ENCODE measurements at places on chromosomes 12 and 14.

GRCh38 chr12:111034083-111034885 is 113.9 kb upstream of the MYL2 start:
- no peak for DNase-seq

DNA sequence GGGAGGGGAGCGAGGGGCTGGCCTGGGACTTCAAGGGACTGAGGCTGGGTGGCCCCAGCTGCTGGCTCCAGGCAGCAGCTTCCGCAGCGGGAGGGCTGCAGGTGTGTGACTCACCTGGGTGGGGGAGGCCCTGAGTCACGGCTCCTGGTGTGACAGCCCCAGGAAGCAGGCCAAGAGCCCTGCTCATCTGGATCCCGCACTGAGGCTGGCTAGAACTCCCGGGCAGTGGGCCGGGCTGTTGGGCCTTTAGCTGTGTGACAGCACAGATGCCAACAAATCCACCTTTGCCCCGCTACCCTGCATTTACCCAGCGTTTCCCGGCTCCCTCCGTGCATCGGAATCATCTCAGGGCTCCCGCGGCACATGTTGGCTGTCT is 180.0 kb upstream of the PRMT8 start:
- no peak for DNase-seq

DNA sequence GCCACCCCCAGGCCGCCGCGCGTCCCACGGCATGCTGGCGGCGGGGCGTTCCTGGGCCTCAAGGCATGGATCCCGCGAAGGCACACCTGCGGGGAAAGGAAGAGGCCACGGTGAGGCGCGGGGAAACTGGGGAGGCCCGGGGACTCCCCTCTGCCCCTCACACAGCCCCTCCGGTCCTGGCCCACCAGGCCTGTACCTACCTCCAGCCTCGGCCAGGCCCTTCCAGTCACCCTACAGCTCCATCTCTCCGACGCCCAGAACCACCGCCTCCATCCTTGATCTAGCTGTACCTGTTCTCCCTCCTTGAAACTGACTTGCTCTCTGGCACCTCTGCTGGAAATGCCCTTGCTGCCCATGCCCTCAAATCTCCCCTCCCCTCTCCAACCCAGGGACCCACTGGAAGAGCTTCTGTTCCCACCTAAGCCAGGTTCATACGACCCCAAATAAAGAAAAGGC is 1.7 kb downstream of the ANKRD9 start:
- no peak for DNase-seq

DNA sequence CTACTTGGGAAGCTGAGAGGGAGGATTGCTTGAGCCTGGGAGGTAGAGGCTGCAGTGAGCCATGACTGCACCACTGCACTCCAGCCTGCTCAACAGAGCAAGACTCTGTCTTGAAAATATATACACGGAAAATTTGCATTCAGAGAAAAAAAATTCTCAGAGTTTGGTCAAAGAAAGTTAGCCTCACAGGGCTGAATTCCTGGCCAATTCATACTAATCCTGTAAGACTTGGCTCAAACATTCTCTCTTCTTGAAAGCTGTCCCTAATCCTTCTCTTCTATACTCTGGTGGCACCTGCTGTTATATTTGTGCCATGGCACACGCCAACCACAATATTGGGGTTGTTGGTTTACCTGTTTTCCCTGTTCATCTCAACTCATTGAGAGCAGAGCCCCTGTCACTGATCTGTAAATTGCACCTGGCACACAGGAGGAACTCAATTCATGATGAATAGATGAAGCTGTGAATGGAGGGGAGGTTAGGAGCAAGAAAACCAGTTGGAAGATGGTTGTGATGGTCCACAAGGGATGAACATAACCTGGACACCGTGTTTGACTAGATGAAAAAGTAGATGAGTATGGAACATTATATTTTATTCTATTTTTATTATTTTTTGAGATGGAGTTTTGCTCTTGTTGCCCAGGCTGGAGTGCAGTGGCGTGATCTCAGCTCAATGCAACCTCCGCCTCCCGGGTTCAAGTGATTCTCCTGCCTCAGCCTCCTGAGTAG is 36.8 kb upstream of the SPTSSA start:
- no peak for DNase-seq

GRCh38 chr12:117538032-117538690 is 176.7 kb upstream of the NOS1 start:
- no peak for DNase-seq

- no peak for DNase-seq
Measured at GRCh38 chr12:72307229-72307628, 35.1 kb downstream of the TRHDE start.

DNA sequence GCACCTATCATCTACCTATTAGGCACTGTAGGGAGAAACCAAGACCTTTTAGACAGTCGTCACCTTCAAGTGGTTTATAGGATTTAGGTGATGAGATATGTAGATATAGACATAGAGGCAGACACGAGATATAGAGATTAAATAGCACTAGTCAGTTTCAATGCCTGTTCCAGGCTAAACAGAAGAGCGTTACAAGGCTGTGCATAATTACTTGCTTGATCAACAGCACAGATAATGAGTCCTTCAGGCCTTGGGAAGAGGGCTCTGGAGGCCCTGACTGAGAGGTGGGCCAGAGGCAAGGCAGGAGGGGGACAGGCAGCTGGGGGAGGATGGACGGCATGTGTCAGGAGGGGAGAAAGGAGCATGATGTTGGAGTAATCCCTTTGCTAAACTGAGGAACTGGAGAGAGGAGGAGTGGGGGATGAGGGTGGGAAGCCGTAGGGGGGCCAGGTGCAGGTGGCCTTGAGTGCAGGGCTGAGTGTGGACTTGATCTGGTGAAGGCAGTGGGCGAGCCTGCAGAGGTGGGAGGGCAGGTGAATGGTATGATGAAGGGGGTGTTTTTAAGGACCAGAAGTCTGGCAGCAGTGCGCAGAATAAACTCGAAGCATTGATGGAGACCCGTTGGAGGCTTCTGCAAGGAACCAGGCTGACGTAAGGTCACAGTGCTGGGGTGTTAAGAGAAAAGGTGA is 43.9 kb upstream of the ATP23 start:
- no peak for DNase-seq

DNA sequence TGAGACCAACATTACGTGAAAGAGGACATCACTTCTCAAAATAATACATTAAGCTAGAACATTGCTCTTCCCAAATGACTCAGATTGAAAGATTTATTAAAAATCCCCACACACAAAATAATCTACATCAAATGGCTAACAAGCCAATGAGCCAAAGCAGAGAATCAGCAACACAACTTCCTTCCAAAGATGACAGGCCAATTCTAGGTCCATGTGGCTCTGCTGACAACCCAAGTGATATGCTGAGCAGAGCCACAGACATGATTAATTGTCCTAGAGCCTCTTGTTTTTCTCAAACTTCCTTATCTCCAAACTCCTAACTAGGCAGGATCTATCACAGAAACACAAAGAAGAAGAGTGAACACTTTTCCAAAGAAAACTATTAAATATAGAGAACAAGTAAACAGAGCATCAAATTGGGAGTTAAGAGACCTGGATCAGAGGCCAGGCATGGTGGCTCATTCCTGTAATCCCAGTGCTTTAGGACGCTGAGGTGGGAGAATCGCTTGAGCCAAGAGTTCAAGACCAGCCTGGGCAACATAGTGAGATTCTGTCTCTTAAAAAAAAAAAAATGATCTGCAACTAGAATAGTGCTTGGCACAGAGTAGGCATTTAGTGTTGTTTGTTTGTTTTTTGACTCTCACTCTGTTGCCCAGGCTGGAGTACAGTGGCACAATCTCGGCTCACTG is 38.5 kb downstream of the SENP1 start:
- DNase-seq, result no peak

- DNase-seq, result no peak
Measured at GRCh38 chr12:108816652-108817335, 40.6 kb downstream of the SSH1 start.

- no peak for DNase-seq
Measured at GRCh38 chr12:22477166-22477893, 67.0 kb downstream of the C2CD5 start.

GRCh38 chr14:102805941-102806340 is 28.7 kb downstream of the TRAF3 start:
- DNase-seq, result peak; percentile 59

GRCh38 chr14:22735096-22735495 is 31.4 kb upstream of the OXA1L start:
- no peak for DNase-seq

DNA sequence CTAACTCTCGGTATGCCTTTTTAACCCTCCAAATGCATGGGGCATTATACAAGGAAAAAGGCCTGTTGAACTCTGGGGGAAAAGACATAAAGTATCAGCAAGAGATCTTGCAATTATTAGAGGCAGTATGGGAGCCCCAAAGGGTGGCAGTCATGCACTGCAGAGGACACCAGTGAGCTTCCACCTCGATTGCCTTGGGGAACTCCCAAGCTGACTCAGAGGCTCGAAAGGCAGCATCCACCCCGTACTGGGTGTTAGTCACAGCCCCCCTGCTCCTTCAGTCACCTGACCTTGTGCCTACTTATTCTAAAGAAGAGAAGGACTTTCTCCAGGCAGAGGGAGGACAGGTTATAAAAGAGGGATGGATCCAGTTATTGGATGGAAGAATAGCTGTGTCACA is 781.4 kb upstream of the TMEM132C start:
- DNase-seq, result no peak

- DNase-seq, result no peak
Measured at GRCh38 chr14:43041976-43042375, 1435.3 kb downstream of the LRFN5 start.

DNA sequence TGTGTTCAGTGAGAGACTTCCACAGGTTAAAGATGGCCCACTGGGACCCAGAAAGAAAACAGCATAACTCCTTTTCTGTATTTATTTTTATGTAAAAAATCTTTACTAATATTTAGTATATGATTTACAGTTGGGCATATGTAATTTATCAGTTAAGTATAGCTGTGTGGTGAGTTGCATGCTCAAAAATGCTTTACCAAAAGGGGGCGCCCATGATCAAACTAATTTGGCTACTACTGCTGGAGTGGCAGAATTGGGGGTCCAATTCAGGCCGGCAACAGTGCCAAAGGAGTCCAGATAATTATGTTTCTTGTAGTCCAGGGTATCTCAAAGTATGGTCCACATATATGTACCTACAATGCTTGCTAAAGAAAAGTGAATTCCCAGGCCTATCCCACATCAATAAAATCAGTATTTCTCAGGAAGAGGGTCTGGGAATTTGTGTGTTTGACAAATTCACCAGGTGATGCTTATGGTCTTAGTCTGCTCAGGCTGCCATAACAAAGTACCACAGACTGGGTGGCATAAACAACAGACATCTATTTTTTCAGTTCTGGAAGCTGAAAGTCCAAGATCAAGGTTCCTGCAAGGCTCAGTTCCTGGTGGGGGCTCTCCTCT is 152.0 kb downstream of the KTN1 start:
- peak; percentile 69 for DNase-seq

GRCh38 chr12:110921262-110921661 is 883 bp upstream of the MYL2 start:
- no peak for DNase-seq
